ENCODE measurements at places on chromosomes 6 and 20. TPM values are rescaled to one million over a fixed set of nuclear protein-coding genes. Genes with fewer than 3 reads are reported as not detected.

The MMP24 gene
- not detected for total RNA-seq

The IMPG1 gene
- not detected for total RNA-seq

The TRIM10 gene
- 0.58 TPM for total RNA-seq

DNA sequence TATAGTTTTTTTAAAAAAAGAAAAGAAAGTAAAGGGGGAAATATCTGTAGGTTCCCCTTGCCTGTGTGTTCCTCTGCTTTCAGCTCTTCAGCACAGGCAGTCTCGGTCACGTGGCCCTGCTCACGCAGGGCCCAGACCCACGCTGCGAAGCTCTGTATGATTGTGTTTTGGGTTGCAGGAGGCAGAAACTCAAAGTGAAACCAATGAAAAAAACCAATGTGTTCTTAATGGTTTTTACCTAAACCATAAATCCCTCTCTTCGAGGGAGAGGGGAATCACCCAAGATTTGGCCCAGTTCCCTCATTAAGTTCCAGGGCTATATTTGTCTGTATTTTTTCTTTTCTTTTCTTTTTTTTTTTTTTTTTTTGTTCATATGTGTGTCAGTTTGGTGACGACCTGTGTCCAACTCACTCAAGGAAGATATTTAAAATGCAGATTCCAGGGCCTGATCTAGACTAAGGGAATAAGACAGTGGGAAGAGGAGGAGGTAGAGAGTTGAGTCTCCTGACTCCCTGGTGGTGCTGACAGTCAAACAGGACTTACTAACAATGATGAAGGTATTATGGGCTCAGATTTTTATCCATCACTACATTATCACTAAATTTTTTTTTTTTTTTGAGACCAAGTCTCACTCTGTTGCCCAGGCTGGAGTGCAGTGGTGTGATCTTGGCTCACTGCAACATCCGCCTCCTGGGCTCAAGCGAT is 33.8 kb upstream of the RREB1 start:
- peak; percentile 46 for DNase-seq
- no peaks in the 10 kb centered on the region for H3K36me3 ChIP-seq
- H3K4me3 ChIP-seq, result no peak overlapping the region
- H3K27ac ChIP-seq, result no peak overlapping the region
- no peaks in the 10 kb centered on the region for H3K4me1 ChIP-seq

DNA sequence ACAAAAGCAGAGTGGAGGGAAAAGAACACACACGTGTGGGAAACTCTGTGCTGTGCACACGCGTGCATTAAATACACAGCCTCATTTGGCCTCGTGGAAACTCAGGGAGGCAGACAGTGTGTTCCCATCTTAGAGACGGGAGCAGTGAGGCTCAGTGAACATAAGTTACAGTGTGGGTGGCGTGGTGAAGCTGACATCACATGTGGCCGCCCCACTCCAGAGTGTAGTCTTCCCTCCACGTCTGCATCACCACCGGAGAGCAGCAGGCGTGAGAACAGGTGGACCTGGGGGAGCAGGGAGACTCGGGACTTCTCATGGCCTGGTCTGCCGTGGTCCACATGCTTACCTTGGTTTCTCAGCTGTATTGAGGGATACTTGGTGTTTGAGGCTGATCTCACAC is 51.7 kb downstream of the THBS2 start:
- DNase-seq, result no peak
- no peaks in the 10 kb centered on the region for H3K4me1 ChIP-seq
- no peaks in the 10 kb centered on the region for H3K36me3 ChIP-seq
- no peak overlapping the region for H3K4me3 ChIP-seq

- DNase-seq, result peak; percentile 78
- peak overlapping the region; percentile 4 for H3K27ac ChIP-seq
- peaks cover 84% of the 10 kb centered on the region for H3K36me3 ChIP-seq
- no peak overlapping the region for H3K4me3 ChIP-seq
- H3K4me1 ChIP-seq, result peaks cover 49% of the 10 kb centered on the region
Observed at GRCh38 chr20:32445539-32446273, 87.6 kb downstream of the ASXL1 start.

- H3K27ac ChIP-seq, result no peak overlapping the region
- no peaks in the 10 kb centered on the region for H3K4me1 ChIP-seq
- DNase-seq, result no peak
- H3K27me3 ChIP-seq, result no peaks in the 10 kb centered on the region
- no peak overlapping the region for H3K4me3 ChIP-seq
Observed at GRCh38 chr6:1477432-1478090, 88.2 kb downstream of the FOXF2 start.

GRCh38 chr6:4656106-4656505 is 120.1 kb upstream of the CDYL start:
- H3K36me3 ChIP-seq, result no peaks in the 10 kb centered on the region
- DNase-seq, result no peak
- no peaks in the 10 kb centered on the region for H3K27me3 ChIP-seq
- no peaks in the 10 kb centered on the region for H3K4me1 ChIP-seq

DNA sequence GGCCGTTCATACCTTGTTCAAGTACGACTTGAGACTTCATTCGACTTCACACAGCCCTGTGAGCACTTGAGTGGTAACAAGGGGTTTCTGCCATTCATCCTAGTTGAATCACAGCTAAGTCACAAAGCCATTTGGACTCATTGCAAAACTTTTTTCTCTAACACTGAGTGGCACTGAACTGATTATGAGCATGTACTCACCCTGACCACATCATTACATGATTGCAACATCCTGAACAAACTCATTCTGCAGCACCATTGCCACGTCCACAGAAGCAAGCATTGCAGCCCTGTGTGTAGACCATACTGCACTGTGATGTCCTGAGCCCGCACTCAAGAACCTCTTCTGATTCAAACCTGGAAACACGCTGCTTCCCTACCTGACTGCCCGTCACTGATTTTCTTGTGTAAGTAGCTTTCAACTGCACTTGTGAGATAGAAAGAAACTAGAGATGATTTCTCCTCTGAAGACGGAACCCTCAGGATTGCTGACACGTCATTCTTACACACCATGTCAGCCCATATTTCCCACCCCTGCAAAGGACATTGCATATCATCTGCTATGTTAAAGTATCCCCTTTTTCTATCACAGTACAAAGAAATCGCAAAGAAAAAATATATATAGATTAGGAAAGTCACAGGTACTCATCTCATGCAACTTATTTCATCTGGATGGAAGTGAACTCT is 81.6 kb downstream of the C6orf118 start:
- no peak overlapping the region for H3K4me3 ChIP-seq
- H3K27me3 ChIP-seq, result no peaks in the 10 kb centered on the region
- no peaks in the 10 kb centered on the region for H3K36me3 ChIP-seq
- no peak overlapping the region for H3K27ac ChIP-seq
- DNase-seq, result no peak

DNA sequence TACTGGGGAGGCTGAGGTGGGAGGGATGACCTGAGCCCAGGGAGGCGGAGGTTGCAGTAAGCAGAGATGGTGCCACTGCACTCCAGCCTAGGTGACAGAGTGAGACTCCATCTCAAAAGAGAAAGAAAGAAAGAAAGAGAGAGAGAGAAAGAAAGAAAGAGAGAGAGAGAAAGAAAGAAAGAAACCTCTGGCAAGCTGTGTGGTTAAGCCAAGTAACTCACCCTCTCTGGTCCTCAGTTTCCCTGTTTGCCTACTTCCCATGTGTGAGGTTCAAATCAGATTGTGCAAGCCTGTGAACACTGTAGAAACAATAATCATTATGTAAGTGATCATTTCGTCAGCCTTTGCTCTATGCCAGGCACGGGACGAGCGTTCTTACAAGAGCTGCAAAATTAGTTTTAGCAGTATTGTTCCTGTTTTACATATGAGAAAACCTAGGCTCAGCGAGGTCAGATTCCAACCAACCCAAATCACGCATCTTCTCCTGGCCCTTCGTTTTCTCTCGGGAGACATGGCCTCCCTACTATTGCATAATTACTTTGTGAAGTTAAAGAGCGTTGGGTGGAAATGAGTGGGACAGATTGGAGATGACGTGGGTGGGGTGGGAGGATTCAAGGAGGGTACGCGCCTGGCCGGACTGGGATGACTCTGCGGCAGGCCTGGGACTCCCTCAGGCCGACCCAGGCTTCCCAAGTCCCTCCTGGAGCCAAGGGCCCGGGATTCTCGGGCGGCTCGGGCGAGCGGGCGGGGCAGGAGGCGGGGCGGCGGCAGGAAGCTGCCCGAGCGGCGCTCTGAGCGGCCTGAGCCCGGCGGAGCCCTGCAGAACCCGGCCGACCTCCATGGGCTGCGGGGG is at the start of gene SNX21:
SNX21 (plus strand) TSS at position 770 of the 853 bp plus-strand sequence. CDS start 121 bp downstream, outside the sequence.
- H3K4me3 ChIP-seq, result peak within 1 kb of the TSS; percentile 61
- peaks cover 4% of the 10 kb centered on the region for H3K36me3 ChIP-seq

DNA sequence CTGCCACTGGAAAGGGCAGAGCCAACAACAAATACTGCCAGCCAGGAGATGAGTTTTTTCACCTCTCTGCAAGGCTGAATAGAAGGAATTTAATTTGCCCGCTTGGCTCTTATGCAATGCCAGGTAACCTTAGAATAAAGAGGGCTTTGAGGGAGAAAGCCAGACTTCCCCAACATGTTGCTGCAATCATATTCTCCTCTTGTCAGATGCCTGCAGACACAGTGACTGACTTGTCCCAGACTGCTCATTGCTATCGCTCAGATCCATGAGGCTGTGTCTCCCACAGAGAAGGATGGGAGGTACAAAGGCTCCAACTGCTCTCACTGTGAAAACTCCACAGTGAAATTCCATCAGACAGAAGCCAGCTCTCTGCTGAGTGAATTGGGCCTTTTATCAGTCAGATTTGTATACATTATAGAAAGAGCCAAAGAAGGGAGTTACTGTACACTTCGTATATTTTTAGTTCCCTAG is 517.0 kb upstream of the ID4 start:
- H3K27me3 ChIP-seq, result no peaks in the 10 kb centered on the region
- H3K4me1 ChIP-seq, result no peaks in the 10 kb centered on the region
- H3K27ac ChIP-seq, result no peak overlapping the region
- no peak overlapping the region for H3K4me3 ChIP-seq

DNA sequence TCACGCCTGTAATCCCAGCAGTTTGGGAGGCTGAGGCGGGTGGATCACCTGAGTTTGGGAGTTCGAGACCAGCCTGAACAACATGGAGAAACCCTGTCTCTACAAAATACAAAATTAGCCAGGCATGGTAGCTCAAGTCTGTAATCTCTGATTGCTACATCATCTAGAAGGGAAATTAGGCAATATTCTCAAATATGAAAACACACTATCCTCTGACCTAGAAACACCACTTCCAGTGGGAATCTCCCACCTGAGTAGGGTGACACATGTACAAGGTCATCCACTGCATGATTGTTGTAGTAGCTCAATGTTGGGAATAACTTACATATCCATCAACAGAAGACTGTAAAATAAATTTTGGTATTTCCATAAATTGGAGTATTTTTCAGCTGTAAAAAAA is 19.1 kb upstream of the SIRPD start:
- H3K27me3 ChIP-seq, result no peaks in the 10 kb centered on the region
- H3K4me3 ChIP-seq, result no peak overlapping the region
- H3K27ac ChIP-seq, result no peak overlapping the region

Data from stomach (tissue), 19 donors.